ENCODE measurements at places on chromosomes 12 and 14.

- DNase-seq, result no peak
Observed at GRCh38 chr12:13230500-13230899, 34.0 kb downstream of the EMP1 start.

GRCh38 chr12:120241561-120242274 is 23.8 kb downstream of the PXN start:
- no peak for DNase-seq

- DNase-seq, result no peak
Observed at GRCh38 chr12:124631681-124632256, 64.4 kb upstream of the NCOR2 start.

GRCh38 chr12:104964856-104965205 is 6.7 kb upstream of the SLC41A2 start:
- no peak for DNase-seq

- no peak for DNase-seq
Observed at GRCh38 chr14:35482994-35483515, 50.9 kb upstream of the INSM2 start.

- peak; percentile 55 for DNase-seq
Observed at GRCh38 chr12:75482646-75483045, 2.1 kb downstream of the GLIPR1 start.

DNA sequence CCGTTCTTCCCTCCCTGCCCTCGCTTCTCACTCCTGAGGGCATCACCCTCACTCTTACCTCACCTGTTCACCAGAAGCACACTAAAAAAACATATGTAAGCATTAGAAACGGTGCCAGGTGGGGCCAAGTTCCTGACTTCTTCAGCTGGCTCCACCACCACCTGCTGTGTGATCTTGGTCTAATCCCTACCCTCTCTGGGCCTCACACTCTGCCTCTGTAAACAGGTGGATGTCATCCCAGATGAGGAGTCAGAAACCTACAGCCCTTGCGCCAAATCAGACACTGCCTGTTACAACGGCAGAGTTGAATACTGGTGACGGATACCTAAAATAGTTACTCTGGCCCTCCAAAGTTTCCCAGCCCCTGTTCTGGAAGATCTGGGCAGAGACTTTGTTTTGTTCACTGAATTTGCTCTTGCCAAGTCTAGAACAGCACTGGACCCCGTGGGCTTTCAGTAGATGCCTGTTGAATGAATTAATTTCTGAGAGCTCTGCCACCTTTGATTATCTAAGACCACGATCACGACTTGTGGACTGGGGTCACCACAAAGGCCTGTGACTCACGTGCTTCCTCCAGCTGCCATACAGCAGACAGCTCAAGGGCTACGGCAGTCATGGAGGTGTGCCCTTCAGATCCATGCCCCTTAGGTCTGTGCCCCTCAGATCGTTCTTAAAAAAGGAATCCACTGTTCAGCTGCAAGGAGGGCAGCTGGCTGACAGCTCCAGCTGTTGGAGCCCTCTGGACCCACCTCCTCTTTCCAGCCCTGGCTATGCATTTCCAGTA is 71.9 kb downstream of the GSC start:
- DNase-seq, result no peak

DNA sequence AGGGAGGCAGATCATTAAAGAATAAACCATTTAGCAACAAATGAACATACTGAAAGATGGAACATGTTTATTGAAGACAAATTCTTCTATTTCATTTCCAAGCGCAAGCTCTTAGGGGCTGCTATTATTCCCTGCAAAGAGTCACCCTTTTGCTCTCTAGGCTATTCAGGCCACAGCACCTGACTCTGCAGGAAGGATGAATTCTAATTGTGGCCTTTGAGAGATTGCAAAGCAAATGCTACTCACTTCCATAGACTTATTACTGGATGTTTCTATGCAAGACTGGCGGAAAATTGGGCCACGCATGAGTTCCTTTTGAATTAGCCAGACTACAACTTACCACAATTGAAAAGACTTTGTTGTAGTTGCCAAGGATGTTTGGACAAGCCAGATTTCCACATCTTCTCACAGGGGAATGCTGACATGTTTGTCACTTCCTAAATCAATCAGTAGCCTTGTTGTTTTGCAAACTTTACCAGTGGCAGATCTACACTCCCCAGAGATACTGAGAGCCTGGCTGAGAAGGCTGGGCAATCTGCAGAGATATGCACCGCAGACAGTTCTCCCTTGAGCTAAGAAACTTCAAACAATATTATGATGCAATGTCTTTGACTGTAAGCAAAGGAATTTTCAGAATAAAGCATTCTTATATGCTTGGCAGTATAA is 334.3 kb upstream of the SYT1 start:
- DNase-seq, result no peak

- no peak for DNase-seq
Observed at GRCh38 chr12:49707812-49708147, 575 bp upstream of the FMNL3 start.

DNA sequence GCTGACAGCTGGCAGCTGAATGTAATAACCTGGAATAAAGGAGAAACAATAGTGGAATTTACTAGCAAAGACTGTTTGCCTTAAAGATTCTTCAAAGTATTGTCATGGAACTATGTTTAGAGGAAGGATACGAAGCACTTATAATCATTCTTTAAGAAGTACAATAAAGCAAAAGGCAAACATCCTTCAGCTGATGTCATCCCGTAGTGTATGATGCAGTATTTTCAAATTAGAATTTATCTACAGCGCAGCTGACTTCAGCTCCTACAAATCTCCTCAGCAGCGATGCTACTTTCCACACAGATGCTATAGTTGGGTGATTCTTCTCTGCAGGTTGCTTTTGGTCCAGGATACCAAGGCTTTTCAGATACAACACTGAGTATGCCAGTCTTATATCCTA is 31.5 kb downstream of the CLEC1A start:
- no peak for DNase-seq

DNA sequence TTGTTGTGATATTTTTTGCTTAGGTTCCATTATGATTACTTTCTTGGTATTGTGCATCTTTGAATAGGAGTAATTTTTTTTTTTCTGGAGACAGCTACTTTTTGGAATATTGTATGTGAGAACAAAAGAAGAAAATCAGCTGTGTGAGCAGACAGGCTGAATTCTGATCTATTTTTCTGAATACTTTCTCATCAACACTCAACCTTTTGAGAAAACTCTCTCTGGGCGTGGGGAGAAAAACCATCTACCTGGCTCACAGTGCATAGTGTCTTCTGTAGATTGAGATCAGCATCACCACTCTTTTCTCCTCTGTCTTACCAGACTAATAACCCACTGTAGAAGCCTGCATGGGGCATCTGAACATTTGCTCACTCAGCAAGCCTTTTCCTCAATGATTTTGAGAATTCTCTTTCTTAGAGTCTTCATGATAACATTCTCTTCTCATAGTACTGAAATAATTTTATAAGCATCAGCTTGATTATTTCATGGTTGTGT is 3.3 kb downstream of the PIK3C2G start:
- no peak for DNase-seq
